Foreskin melanocyte (primary cell): ENCODE measurements at places on chromosomes 6 and 20.

GRCh38 chr6:71420693-71421328 is 132.2 kb downstream of the OGFRL1 start:
- peak; percentile 92 for DNase-seq

GRCh38 chr20:58010186-58010585 is 218.3 kb downstream of the ANKRD60 start:
- DNase-seq = no peak

GRCh38 chr6:95364016-95364604 is 213.2 kb upstream of the MANEA start:
- DNase-seq = peak; percentile 5

GRCh38 chr6:2857580-2858337 is 16.1 kb upstream of the SERPINB1 start:
- DNase-seq = peak; percentile 57

- DNase-seq = no peak
These were observed 9.2 kb upstream of the DSP start for GRCh38 chr6:7532232-7532631.

GRCh38 chr6:52636830-52637229 is 34.1 kb upstream of the TMEM14A start:
- DNase-seq = no peak

DNA sequence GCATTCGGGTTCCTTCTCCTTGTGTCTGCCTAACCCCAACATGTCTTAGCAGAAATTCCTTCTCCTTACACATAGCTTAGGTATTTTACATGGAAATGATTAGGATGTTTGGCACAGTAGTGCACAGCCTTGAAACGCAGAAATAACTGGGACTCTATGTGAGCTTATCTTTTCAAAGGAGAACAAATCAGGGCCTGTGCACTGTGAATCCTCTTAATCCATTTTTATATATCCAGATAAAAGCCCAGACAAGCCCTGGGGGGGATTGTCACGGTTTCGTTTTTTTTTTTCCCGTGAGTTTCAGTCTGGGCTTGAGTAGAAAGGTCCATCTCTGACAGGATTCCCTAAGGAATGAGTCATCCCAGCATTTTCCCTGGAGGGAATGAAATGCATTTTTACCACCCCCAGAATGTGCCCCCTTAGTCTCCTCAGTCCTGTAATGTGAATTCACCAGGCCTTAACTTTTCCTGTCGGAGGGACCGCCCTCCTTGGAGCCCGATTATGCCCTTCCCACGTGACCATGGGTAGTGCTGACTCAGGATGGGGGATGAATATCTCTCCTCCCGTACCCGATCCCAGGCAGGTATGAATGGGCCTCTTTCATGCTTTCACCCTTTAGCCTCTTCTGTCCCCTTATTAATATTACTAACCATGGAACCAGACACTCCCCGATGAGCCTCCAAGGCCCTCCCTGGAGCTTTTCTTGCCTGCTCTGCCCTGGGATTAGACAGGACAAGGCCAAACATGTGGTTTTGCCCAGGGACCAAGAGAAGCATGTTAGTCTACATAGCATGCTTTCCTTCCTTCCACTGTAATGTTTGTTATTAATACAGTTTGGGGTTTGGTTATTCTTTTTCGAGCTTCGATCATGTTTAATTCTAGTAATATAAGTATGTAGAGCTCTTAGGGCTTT is 23.9 kb upstream of the NAA20 start:
- DNase-seq = peak; percentile 81

- peak; percentile 36 for DNase-seq
These were observed 560 bp downstream of the YTHDF1 start for GRCh38 chr20:63215101-63216040.

DNA sequence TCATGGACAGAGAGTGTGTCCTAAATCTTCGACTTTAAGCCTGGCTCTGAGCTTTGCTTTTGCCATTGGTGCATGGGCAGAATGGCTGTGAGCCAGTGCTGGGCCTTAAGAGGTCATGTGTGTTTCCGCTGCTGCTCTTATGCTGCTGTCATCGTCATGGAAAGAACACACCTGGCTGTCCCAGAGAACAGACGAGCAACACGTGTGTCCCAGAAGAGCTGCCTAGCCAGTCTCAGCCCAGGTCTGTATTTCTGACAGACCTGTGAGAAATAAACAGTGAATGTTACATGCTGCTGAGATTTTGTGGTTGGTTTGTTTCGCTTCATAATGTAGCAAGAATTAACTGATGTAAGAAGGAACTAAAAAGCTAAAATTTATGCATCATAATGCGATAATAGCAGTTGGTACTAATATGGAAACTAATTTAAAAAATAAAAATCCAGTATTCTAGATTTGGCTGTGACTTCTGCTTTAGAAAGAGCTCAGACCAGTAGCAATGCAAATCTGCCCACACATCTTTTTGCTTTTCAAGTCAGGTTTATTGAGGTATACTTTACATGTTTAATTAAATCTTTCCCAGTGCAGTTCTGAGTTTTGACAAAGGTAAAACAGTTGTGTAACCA is 11.5 kb upstream of the SCP2D1 start:
- no peak for DNase-seq

GRCh38 chr20:46844965-46845364 is 49.7 kb upstream of the EYA2 start:
- DNase-seq = no peak

DNA sequence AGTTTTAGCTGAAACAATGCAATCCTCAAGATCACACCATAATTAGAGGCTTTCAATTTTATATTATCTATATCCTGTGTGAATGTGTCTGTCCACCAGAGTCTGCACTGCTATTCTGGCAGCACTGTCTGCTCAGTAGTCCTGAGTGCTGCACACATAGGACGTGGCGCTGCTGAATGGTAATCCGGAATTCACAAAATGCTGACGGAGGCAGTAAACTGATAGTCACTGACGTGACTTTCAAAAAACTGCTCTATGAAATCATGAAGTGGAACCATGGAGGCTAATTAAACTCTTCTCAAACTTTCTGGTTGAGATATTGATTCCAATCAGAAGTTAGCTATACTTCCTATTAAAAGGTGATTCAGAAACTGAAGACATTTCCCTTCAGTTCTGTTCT is 190.8 kb upstream of the NOX3 start:
- peak; percentile 7 for DNase-seq

GRCh38 chr6:12296604-12297003 is 6.4 kb downstream of the EDN1 start:
- no peak for DNase-seq

DNA sequence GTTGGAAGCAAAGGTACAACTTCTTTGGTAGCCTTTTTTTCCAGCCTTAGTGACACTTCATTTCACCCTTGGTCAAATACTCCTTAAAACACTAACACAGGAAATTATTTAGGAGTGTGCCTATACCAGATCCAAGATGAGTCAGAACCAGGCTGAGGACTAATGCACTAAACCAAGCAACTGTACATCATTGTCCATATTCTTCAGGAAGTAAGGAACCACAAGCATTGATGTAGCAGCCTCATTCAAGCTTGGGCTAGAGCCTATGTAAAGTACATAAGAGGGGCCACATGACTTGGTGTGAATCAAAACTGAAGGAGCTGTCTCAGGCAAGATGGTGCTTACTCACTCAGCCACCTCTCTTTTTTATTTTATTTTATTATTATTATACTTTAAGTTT is 20.7 kb upstream of the ADGB start:
- DNase-seq = peak; percentile 81

- DNase-seq = peak; percentile 97
These were observed 122.1 kb downstream of the LRRC1 start for GRCh38 chr6:53916804-53917463.

GRCh38 chr6:91719414-91719813 is 1132.5 kb upstream of the MAP3K7 start:
- no peak for DNase-seq

GRCh38 chr6:84137051-84137375 is 90.4 kb downstream of the CEP162 start:
- DNase-seq = no peak

DNA sequence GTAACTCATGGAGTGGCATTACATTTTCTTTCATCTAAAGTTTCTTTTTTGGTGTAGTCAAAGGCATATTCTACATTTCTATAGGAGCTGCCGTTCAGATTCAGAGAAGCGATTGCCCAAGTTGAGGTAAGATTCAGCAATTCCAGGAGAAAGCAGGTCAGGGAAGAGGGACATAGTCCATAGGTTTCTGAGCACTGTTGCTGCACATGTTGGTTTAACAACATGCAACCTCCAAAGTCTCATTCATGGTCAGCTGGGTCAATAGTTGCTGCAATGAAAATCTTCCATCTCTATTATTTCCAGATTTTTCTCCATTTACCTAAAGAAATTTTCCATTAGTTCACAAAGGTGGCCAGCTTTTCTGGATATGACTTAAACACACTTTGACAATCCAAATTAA is 682.3 kb upstream of the MAN1A1 start:
- no peak for DNase-seq

DNA sequence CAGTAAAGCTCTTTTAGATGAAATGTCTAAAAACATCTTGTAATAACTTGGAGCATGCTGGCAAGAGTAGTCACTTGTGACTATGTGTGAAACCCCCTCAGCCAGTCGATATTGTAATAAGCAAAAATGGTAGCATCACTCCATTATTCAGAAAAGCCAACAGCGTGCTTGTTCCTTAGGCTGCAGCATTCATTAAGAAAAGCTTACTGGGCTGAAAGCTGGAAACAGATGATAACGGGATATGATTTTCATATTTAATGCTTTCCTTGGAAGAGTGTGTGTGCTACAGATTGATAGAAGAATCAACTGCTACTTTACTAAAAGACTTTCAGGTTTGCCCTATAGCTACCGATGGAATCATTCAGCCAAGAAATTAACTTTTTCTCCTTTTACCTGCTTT is 20.3 kb downstream of the KIZ start:
- DNase-seq = no peak

GRCh38 chr6:125948455-125948854 is 8.1 kb upstream of the HINT3 start:
- DNase-seq = no peak

DNA sequence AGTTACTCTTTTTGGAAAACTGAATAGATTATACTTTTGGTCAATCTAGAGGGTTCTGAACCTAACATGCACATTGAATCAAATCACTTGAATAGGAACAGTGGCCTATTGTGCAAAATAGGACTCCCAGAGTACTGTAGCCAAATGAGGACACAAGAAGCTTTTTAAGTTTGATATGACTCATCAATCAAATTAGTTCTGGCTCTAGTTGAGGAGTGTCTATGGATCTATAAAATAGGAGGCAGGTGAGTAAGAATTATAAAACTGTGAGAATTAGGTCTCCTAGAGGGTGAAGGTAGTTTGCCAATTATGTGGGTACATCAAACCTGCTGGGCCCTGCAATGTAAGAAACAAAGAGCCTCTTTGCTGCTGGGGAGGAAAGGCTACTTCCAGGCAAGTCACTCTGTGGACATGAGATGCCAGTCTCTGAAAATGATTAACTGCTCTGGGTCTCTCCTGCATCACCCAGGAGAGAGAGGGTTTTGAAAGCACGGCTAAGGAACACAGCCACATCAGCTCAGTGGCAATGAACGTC is 112.3 kb downstream of the RCAN2 start:
- DNase-seq = peak; percentile 91

DNA sequence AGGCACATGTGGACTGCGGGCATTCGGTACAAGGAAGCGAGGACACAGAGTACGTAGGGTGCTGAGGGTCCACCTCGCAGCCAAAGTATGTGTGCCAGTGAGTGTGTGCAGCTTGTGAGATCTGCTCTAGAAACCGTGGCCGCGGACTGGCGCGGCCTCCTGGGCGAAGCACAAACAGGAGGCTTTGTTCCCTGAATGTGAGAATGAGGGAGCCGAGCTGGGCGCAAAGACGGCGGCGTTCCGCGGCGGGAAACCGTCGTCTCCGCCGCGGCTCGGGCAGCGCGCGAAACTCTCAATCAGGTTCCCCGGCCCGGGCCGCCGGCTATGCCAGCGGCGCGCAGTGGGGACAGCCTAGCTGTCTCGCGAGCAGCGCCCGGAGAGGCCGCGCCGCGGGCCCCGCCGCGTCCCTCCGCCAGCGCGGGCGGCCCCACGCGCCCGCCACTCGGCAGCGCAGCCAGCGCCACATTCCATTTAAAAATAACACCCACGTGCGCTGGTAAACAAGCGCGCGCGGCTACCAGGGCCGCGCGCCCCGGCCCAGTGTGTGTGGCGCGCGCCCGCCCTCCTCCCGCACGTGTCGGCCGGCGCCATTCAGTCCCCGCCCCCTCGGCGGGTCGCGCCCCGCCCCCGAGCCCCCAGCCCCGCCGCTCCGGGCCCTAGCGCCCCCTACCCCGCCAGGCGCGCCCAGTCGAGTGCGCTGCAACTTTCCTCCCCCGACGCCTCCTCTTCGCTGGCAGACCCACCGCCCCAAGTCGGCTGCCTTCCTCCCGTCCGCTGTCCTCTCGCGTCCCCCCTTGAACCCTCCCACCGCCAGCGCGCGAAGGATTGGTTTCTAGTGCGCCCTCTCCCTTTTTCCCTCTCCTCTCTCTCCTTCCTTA is 3.0 kb upstream of the FOXO3 start:
- no peak for DNase-seq

DNA sequence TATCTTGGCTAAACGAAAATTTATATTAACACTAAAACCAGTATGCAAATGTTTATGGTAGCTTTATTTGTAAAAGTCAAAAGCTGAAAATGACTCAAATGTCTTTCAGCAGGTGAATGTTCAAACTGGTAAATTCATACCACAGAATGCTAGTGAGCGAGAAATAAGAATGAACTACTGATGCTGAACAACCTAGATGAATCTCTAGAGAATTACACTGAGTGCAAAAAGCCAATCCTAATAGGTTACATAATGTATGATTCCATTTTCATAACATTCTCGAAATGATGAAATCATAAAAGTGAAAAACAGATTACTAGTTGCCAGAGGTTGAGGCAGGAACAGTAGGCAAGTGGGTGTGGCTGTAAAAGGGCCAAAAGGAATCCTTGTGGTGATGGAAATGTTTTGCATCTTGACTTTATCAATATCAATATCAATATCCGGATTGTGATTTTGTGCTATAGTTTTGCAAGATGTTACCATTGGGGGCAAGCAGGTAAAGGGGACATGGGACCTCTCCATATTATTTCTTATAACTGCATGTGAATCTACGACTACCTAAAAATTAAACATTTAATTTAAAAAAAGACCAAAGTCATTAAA is 26.1 kb downstream of the ZNF311 start:
- no peak for DNase-seq

DNA sequence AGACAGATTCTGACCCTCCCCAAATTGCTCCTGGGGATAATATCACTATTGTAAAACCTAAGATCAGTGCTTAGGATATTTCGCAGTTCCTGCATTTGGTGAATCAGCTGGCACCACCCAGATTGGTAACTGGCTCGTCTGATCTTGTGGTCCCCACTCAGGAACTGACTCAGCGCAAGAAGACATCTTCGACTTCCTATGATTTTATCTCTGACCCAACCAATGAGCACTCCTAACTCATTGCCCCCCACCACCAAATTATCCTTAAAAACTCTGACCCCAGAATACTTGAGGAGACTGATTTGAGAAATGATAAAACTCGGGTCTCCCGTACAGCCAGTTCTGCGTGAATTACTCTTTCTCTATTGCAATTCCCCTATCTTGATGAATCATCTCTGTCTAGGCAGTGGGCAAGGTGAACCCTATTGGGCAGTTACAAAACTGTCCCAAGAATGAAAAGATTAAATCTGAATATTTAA is 55.7 kb upstream of the PRND start:
- no peak for DNase-seq

DNA sequence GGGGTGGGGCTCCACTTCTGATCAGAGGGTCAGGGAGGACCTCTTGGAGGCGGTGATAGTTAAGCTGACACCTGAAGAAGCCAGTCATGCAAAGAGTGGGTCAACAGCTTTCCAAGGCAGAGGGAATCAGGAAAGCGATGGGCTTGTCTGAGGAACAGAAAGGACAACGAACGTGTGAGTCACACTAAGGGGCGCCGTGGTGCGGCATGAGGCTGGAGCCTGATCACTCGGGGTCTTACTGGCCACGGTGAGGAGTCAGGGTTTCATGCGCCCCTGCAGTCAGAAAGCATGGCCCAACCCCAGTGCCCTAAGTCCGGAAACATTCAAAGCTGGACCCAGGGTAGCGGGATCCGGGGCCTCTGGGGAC is 50.6 kb upstream of the SLC32A1 start:
- DNase-seq = no peak
